ENCODE measurements at places on chromosomes 11 and 22. TPM values are rescaled to one million over a fixed set of nuclear protein-coding genes. Genes with fewer than 3 reads are reported as not detected.

DNA sequence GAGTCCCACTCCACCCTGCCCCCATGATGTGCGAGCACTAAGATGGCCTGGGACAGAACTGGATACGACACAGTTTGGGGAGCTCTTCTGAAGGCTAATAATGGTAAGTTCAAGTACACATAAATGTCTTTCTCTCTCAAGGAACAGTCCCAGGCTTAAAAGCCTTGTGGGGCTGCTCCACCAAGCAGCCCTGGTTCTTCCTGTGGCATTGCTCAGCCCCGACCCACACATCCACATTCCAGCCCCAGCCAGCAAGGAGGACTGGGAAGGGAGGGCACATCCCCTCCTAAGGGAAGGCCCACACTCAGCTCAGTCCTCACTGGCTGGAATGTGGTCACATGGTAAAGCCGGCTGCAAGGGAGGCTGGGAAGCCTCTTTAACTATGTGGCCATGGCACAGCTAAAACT, 13.3 kb upstream of the MB start:
- no peak for DNase-seq
- H3K27me3 ChIP-seq, result no peaks in the 10 kb centered on the region
- no peak overlapping the region for H3K27ac ChIP-seq
- peaks cover 22% of the 10 kb centered on the region for H3K4me1 ChIP-seq
- no peak overlapping the region for H3K4me3 ChIP-seq
- no peaks in the 10 kb centered on the region for H3K36me3 ChIP-seq

- H3K4me3 ChIP-seq, result no peak overlapping the region
- H3K27me3 ChIP-seq, result no peaks in the 10 kb centered on the region
- DNase-seq, result no peak
- no peak overlapping the region for H3K27ac ChIP-seq
These were observed 53.4 kb downstream of the SCGB1A1 start for GRCh38 chr11:62472063-62472884.

DNA sequence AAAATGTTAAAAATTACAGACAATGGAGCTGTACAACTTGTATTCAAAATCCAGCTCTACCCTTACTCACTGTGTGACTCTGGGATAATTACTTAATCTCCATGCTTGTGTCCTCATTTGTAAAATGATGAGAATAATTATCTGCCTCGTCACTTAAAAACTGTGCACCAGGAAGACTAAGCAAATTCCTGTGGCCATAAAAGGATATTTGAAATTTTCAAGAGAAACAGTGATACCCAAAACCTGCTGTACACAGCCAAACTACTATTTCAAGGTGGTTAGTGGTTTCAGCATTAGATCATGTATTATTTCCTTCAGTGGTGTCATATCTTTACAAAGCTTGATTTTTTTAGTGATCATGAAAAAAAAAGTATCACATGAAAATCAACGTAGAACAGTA, 136.9 kb downstream of the METTL15 start:
- no peak overlapping the region for H3K4me3 ChIP-seq
- H3K27me3 ChIP-seq, result no peaks in the 10 kb centered on the region
- no peak for DNase-seq

The CCDC188 gene
- total RNA-seq, result not detected

DNA sequence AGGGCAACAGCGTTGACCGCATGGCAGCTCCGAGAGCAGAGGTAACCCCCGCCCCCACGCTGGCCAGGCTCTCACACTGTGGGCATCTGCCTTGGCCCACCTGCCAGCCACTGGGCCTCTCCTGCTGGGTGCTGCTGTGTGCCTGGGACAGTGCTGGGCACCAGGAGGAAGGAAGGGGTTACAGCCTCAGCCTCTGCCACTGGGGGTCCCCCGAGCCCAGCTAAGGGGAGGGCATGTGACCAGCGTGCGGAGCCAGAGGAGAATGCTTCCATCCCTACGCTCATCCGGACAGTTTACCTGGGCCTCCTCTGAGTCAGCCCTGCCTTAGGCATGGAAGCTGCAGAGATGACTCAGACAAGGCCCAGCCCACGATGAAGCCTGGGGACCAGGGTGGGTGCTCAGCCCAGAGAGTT, 10.9 kb downstream of the NCF4 start:
- no peak overlapping the region for H3K4me3 ChIP-seq
- no peak for DNase-seq
- H3K27me3 ChIP-seq, result no peaks in the 10 kb centered on the region
- H3K4me1 ChIP-seq, result peaks cover 16% of the 10 kb centered on the region

GRCh38 chr11:110891411-110891810, 179.2 kb upstream of the ARHGAP20 start:
- H3K4me3 ChIP-seq, result no peak overlapping the region
- H3K27ac ChIP-seq, result no peak overlapping the region
- DNase-seq, result no peak
- H3K36me3 ChIP-seq, result no peaks in the 10 kb centered on the region
- H3K27me3 ChIP-seq, result no peaks in the 10 kb centered on the region

DNA sequence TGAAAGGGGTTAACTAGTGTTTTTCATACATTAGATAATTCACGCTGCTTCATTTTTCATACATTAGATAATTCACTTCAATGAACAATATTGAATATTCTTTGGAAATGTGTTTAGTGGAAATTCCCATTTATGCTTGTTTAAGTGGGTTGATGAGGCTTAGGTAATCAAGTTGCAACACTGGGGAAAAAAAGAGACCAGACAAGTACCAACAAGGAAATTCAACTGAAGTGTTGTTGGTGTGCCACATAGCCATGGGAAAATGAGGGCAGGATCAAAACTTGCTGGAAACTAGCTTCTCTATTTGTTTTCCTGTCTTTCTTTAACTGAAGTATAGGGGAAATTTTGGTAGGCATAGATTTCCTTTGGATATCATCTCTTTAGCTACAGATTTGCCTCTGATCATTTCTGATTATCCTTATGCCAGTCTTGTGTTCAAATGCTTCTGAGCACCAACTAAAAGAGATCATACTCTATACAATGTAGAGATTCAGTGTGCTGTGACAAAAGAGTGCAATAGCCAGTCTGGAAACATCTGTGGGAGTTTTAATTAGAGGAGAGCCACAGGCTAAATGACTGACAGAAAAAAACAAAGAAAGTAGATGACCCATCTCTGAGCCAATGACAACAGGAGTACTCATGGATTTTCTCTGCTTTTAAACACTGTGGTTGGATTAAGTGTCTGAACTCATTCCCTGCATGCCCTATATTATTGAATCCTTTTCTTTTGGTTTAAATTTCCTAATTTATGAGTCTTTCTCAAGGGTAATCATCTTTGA, 67.6 kb upstream of the CTSC start:
- no peak overlapping the region for H3K27ac ChIP-seq
- DNase-seq, result no peak
- peaks cover 3% of the 10 kb centered on the region for H3K4me1 ChIP-seq
- peak overlapping the region; percentile 1 for H3K4me3 ChIP-seq

DNA sequence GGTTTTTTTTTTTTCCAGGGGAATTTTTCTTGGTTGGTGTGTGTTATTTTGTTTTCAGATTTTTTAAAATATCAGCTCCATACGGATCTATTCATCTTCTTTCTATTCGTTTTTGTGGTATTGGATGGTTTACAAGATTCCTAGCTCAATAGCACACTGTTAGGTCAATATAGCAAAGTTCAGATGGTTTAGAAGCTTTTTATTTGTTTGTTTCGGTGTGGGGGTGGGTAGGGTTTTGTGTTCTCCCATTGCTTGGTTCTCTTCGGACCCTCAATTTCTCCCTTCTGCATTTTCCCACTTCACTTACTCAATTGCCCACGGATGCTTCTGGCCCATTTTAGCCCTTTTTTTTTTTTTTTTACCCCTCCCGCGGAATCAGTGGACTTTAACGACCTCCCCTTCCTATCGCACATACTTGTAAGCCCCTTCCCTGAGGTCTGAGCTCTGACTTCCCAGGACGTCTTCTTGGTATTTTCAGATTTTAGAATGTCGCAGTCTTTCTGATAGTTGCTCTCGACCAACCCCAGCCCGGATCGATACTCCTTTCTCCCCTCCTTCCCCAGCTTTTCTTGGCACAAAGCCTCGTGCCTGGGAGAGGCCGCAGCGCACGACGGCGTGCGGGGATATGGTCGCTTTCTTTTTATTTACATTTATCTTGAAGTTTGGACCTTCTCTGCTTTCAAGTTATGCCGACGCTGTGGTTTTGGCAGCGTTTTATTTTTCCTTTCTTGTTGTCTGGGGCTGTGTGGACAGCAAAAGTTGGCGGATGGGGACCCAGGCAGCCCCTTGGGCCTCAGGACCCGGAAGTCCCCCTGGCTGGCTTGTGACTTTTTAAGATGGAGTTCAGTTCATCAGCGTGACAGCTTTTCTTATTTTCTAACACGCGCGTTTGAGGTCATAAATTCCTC, 4.4 kb upstream of the SPDYC start:
- H3K27me3 ChIP-seq, result no peaks in the 10 kb centered on the region
- H3K36me3 ChIP-seq, result no peaks in the 10 kb centered on the region
- no peak overlapping the region for H3K4me3 ChIP-seq
- no peak overlapping the region for H3K27ac ChIP-seq
- peaks cover 6% of the 10 kb centered on the region for H3K4me1 ChIP-seq
- no peak for DNase-seq

- peak; percentile 9 for DNase-seq
- H3K4me1 ChIP-seq, result no peaks in the 10 kb centered on the region
- H3K36me3 ChIP-seq, result no peaks in the 10 kb centered on the region
- H3K27ac ChIP-seq, result no peak overlapping the region
These were observed 12.9 kb upstream of the WT1 start for GRCh38 chr11:32448232-32448631.

GRCh38 chr22:43891360-43892182, at the start of gene PNPLA5:
Gene PNPLA5, minus strand, starts transcription at chr22:43892013. Its CDS starts 133 bp downstream, at chr22:43891880.
- H3K36me3 ChIP-seq, result no peaks in the 10 kb centered on the region
- peaks cover 11% of the 10 kb centered on the region for H3K27me3 ChIP-seq
- no peak for DNase-seq
- H3K4me1 ChIP-seq, result no peaks in the 10 kb centered on the region
- no peak within 1 kb of the TSS for H3K27ac ChIP-seq

GRCh38 chr11:1481861-1482441, 4.6 kb downstream of the MOB2 start:
- peaks cover 4% of the 10 kb centered on the region for H3K4me1 ChIP-seq
- H3K27ac ChIP-seq, result no peak overlapping the region
- no peak overlapping the region for H3K4me3 ChIP-seq
- no peaks in the 10 kb centered on the region for H3K36me3 ChIP-seq

DNA sequence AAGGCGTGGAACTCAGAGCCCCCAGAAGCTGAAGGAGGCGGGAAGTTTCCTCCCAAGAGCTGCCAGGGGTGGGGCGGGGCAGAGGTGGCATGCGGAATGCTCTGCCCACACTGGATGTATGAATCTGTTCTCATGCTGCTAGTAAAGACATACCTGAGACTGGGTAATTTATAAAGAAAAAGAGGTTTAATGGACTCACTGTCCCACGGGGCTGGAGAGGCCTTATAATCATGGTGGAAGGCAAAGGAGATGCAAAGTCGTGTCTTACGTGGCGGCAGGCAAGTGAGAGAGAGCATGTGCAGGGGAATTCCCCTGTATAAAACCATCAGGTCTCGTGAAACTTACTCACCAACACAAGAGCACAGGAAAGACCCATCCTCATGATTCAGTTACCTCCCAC, 57.6 kb downstream of the SMIM38 start:
- H3K27ac ChIP-seq, result no peak overlapping the region
- no peaks in the 10 kb centered on the region for H3K36me3 ChIP-seq
- peaks cover 20% of the 10 kb centered on the region for H3K4me1 ChIP-seq
- no peak overlapping the region for H3K4me3 ChIP-seq
- DNase-seq, result peak; percentile 35

DNA sequence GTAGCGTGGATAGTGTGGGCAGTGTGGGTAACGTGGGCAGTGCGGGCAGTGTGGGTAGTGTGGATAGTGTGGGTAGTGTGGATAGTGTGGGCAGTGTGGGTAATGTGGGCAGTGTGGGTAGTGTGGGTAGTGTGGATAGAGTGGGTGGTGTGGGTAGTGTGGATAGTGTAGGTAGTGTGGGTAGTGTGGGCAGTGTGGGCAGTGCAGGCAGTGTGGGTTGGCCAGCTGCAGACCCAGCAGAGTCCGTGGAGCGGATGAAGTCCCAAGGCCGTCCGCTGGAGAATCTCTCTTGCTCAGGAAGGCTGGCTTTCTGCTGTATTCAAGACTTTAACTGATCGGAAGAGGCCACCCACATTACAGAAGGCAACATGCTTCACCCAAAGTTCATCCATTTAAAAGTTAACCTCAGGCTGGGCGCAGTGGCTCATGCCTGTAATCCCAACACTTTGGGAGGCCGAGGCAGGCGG, 26.1 kb upstream of the KRTAP5-6 start:
- H3K4me1 ChIP-seq, result no peaks in the 10 kb centered on the region
- no peaks in the 10 kb centered on the region for H3K27me3 ChIP-seq
- H3K4me3 ChIP-seq, result no peak overlapping the region
- DNase-seq, result no peak
- H3K27ac ChIP-seq, result no peak overlapping the region

GRCh38 chr11:64801561-64802369, 1.2 kb downstream of the MAP4K2 start:
- peaks cover 6% of the 10 kb centered on the region for H3K36me3 ChIP-seq
- H3K27me3 ChIP-seq, result no peaks in the 10 kb centered on the region
- H3K4me3 ChIP-seq, result peak overlapping the region; percentile 87
- peaks cover 37% of the 10 kb centered on the region for H3K4me1 ChIP-seq

DNA sequence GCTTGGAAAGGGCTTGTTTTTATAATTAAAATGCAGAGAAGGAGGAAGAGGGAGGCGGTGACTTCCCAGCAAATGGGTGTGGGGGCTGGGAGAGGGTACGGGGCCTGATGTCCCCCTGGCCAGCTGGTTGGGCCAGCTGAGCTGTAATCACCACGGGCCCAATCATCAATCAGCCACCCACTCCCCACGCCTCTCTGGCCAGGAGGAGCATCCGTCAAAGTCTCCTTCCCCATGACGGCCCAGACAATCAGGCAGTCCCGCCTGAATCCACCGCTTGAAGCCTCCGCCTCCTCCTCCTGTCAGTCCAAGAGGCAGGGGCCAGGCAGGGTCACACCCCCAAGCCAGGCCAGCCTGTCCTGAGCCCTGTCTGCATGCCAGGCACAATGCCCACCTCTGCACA, 13.3 kb upstream of the CABP7 start:
- no peaks in the 10 kb centered on the region for H3K36me3 ChIP-seq
- H3K27me3 ChIP-seq, result no peaks in the 10 kb centered on the region
- no peak overlapping the region for H3K4me3 ChIP-seq
- H3K27ac ChIP-seq, result no peak overlapping the region

GRCh38 chr11:127600674-127601073, 600.1 kb upstream of the KIRREL3 start:
- H3K4me3 ChIP-seq, result no peak overlapping the region
- no peak overlapping the region for H3K27ac ChIP-seq
- DNase-seq, result no peak
- H3K36me3 ChIP-seq, result no peaks in the 10 kb centered on the region
- no peaks in the 10 kb centered on the region for H3K27me3 ChIP-seq

DNA sequence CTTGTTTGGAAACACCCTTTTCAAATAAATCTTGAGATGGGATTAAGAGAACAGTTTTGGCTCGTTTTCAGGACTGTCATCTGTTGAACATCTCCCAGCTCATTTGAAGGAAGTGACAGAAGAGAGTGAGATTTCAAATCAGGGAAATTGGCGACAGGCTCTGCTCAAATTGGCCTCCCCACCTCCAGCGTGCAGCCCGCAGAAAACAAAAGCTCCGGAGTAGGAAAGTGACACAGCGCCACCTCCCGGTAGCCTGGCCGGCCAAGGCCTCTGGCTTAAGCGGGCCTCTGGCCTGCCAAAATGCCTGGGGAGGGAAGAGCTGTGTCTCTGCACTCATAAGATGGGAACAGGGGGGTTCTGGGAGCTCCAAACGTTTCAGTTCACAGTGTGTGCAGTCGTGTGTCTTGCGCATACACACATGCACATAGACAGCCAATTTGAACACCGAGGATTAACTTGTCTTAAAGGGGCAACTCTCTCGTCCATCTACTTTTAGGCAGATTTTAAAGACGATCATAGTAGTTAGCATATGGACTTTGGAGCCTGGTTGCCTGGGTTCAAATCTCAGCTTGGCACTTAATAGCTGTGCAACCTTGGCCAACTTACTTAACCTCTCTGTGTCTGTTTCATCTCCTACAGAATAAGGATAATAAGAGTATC, 132.7 kb upstream of the RCN1 start:
- DNase-seq, result peak; percentile 9
- no peaks in the 10 kb centered on the region for H3K4me1 ChIP-seq

The CCDC116 gene
- 0.29 TPM for total RNA-seq

Data from GM12878 (cell line).